ENCODE measurements at places on chromosomes 1 and 21.

- DNase-seq: no peak
Observed at GRCh38 chr1:207336559-207337467, 15.3 kb downstream of the CD55 start.

GRCh38 chr1:22635436-22635835 lies 992 bp upstream of the C1QA start:
- no peak for DNase-seq

- no peak for DNase-seq
Observed at GRCh38 chr1:163076044-163076443, 6.9 kb downstream of the RGS4 start.

GRCh38 chr1:33374336-33375105 lies 53.6 kb upstream of the A3GALT2 start:
- no peak for DNase-seq

GRCh38 chr1:66291531-66291864 lies 242.5 kb upstream of the SGIP1 start:
- DNase-seq: no peak

DNA sequence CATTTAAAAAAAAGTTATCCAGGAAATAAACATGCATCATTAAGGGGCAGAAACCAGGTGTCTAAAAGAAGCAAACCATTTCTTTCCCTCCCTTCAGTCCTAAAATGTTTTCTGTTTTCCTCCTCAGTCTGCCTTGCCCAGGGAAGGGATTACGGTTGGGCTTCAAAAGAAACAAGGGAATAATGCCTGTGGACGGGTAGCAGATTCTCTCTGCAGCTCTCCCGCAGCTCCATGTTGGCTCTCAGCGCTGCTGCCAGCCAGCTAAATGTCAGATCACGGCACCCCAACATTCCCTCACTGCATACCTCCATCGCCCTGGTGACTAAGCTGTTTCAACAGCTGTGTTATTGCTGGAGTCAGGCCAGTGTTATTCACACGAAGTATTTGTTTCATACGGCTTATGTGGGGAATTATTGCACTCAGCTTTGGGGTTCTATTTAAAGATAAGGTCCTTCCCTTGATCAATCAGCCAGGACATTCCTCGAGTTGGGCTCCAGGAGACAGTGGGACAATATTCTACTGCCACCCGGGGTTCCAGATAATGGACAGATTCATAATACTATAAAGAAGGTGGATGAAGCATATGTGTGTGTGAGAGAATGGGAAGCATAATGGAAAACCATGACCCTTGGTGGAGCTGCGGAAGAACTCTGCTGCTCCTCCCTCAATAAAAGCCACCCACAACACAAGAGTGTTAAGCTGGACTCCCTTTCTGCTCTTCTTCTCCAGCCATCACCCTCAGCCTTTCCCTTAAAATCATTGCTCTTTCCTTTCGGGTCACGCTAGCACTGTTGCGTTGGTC lies 58.2 kb downstream of the WLS start:
- DNase-seq: no peak

DNA sequence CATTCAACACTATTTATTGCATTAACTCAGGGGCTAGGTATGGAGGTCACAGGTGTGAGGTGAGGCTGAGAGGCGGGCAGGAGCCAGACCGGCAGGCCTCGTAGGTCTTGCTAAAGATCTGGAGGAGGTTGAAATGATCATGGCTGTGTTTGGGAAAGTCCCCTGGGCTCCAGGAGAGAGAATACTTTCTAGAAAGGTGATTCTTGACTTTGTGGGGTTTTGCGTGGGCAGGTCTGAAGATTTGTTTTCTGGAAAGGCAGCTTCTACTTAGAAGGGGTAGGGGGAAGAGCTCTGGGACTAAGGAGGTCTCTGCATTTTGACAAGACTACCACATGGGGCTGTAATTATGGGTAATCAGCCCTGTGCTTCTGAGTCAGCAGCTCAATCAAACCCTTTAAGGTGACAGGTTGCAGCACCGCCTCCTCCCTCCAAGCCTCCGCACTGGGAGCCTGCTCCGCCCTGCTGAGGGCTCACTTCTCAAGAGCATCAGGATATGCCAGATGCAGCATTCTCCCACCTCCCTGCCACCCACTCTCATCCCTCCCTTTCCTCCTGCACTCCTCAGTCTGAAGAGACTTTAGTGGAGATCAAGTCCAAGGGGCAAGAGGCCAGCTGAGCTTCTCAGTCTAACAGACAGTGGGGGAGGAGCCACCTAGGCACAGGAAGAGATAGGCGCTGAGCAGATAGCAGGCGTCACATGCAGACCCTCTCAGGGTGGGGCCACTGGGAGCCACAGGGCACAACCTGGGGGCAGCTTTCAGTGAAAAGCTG lies 30.5 kb downstream of the SLC30A1 start:
- DNase-seq: peak; percentile 3

DNA sequence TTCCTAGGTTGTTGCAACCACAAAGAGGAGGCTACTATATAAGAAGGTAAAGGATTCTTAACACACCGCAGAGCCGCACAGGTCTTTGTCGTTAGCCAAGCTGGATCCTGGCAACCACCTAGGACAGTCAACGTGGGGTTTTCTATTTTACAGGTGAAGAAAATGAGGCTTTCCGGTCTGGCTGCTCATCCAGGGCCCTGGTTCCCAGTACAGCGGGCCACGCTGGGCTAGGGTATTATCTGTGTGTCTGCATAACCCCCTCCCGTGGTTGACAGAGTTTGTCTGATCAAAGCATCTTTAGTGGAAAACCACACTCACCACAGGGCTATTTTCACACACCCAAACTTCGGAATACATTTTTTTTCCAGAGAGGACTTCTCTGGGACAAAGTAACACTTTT lies 39.0 kb upstream of the PDE9A start:
- no peak for DNase-seq

- no peak for DNase-seq
Observed at GRCh38 chr1:98733782-98734112, 72.2 kb downstream of the SNX7 start.

DNA sequence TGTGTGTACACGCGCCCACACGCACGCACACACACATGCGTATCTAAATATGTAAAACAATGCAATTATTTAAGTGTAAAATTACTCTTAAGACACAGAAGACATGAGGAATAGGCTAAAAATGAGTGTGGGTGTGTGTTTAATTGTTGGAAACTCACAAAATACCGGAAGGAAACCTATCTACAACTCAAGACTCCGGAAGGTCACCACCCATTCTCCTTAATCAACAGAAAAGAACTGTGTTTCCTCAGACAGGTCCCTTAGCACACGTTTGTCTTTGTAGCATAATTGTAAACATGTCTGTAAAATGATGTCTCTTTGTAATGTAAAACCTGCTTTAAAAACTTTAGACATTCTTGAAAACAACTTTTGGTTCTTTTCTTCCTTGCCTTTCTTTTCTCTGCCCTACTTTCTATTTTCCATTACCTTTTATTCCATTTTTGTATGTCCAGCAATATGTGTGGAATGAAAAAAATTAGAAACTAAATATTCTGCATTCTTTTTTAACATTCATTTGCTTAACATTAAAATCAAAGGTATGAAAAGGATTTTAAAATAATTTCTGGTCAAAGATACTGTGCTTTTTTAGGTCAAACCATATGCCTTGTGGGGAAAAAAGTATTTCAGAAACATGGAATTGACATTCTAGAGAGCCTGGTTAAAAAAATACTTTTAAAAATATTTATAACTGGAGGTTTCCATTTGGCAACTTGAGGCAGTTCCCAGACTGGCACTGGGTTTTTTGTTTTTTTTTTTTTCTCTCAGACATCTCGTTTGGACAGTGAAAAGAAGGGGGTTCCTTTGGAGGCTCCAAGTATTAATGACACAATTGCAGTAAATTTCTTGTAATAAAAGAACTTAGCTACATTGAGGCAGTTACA lies 46.2 kb downstream of the ATP5PF start:
- DNase-seq: no peak

GRCh38 chr1:177340601-177341067 lies 169.9 kb downstream of the BRINP2 start:
- no peak for DNase-seq

GRCh38 chr1:86619313-86619712 lies 72.4 kb downstream of the CLCA4 start:
- no peak for DNase-seq

- DNase-seq: no peak
Observed at GRCh38 chr1:209443975-209444651, 139.4 kb upstream of the CAMK1G start.

GRCh38 chr1:31749785-31750735 lies 14.1 kb downstream of the ADGRB2 start:
- no peak for DNase-seq

DNA sequence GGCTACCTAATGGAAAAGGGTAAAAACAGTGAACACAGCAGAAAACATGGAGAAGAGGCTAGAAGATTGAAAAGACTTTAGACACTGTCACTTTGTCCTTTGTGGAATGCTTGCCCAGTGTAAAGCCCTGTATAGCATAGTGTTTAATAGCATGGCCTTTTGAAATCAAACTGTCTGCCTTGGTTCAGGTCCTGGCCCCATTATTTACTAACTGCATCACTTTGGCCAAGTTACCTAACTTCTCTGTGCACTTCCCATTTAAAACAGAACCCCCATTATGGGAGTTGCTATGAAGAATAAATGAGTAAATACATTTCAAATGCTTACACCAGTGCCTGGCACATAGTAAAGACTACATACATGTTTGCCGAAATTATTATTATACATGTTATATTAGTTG lies 12.1 kb downstream of the PHC2 start:
- no peak for DNase-seq

DNA sequence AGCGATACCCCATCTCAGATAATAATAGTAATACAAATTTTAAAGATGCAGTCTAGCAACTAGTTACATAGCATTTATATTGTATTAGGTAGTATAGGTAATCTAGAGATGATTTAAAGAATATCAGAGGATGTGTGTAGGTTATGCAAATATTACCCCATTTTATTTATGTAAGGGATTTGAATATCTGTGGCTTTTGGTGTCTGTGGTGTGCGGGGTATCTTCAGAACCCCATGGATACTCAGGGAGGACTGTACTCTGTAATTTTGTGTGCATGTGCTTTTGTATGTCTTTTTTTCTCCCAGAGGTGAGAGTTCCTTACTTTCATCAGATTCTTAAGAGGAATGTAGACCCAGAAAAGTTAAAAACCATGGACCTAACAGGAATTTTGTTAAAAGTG lies 12.8 kb downstream of the RNF2 start:
- no peak for DNase-seq

DNA sequence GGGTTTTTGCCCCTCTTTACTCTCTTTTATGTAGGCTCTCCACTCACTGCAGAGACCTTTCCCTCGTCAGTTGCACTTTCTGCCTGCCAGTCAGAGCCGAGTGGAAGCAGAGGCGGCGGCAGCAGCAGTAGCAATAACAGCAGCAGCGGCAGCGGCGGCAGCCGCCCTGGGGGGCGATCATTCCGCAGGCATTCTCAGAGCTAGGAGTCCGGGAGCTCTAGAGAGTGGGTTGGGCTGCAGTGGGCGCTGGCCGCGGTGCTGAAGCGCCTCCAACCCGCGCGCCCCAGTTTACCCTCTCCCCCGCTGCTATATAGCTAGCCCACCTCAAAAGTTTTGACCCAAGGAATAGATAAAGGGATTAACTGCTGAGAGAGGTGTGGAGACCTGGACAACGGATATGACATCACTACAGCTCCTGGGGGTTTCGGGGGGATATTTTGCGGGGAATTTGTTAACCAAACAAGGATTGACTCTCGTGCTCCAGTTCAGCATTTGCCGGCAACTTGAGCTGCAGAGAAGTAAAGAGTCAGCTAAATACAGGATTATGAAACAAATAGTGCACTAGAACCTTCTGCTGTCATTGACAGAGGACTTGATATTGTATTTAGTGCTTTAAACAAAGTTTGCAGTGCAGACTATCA lies at the start of gene OLFM3:
OLFM3 (minus strand) TSS at position 102 of the 641 bp plus-strand sequence.
- DNase-seq: peak; percentile 25

GRCh38 chr1:87739704-87740103 lies 411.0 kb downstream of the LMO4 start:
- no peak for DNase-seq

- DNase-seq: no peak
Observed at GRCh38 chr1:186059752-186060151, 315.3 kb downstream of the TPR start.

DNA sequence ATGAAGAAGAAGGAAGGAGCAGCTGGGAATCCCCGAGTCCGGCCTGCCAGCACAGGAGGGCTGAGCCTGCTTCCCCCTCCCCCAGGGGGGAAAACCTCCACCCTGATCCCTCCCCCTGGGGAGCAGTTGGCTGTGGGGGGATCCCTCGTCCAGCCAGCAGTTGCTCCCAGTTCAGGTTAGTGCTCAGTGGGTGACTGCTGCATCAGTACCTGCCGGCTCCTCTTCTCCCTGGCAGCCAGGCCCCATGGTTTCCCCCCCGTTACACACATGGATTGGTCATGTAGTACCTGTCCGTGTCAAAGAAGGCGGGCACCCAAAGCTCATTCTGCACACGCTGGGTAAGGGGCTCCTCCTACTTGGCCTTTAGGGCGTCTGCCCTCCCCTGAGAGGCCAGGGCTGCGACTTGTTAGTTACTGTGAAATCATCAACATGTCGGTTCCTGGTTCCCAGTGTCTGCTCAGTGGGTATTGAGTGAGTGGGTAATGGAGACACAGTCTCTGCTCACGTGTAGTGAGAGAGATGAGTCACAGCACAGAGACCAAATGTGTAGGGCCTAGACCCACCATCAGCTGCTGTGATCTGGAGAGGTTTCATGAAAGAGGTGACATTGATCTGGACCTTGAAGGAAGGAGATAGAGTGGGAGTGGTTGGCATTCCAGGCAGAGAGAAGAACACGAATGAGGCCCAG lies 11.5 kb downstream of the NECAP2 start:
- DNase-seq: no peak

- DNase-seq: no peak
Observed at GRCh38 chr1:150187560-150187931, 37.8 kb downstream of the PLEKHO1 start.

DNA sequence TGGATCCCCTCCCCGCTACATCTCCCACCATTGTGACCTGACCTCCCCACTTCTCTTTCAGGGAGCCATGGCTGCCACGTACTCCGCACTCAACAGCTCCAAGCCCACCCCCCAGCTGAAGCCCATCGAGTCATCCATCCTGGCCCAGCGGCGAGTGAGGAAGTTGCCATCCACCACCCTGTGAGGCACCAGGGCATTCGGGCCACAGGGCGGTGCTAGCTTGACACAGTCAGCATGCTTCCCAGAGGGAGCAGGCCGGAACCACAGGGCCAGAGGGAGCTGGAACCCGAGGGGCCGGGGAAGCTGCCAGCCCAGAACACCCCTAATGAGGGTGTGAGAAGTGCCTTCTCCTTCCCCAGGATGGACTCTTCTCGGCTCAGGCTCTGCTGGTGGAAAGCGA lies 44.5 kb downstream of the RPS6KA1 start:
- DNase-seq: no peak

Measured in NCI-H510A (cell line).